Activated CD4-positive, alpha-beta memory T cell treated with anti-CD3 and anti-CD28 coated beads, Interleukin-2, amount 10 ng/mL, durations not matched to agents 7 days and 5 days (primary cell): ENCODE measurements at places on chromosomes 2 and 18. TPM values are rescaled to one million over a fixed set of nuclear protein-coding genes. Genes with fewer than 3 reads are reported as not detected.

RAX gene
- 0.10 TPM for total RNA-seq

PROKR1 gene
- total RNA-seq, result not detected

DNA sequence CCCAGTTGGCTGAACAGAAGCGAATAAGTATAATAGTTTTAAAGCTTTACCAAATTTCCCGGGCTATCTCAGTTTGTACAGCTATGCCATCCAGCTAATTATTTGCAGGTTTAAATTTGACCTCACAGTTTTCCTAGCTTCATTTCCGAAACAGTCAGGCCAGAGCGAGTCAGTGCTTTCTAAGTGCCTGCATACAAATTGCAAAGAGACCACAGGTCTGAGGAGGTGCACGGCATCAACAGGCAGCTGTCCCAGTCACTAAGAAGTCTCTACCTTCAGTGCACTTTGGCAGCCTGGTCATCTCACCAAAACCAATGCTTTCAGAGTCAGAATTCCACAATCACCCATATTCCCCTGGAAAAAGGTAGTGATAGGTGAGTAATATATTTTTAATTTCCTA is 51.9 kb downstream of the LAMA1 start:
- no peak for DNase-seq
- no peaks in the 10 kb centered on the region for H3K36me3 ChIP-seq
- H3K4me3 ChIP-seq, result no peak overlapping the region
- no peak overlapping the region for H3K27ac ChIP-seq
- no peaks in the 10 kb centered on the region for H3K4me1 ChIP-seq
- no peaks in the 10 kb centered on the region for H3K27me3 ChIP-seq

GRCh38 chr2:32773448-32773808 is 145.6 kb downstream of the TTC27 start:
- H3K4me1 ChIP-seq, result no peaks in the 10 kb centered on the region
- no peaks in the 10 kb centered on the region for H3K27me3 ChIP-seq
- H3K4me3 ChIP-seq, result no peak overlapping the region

DNA sequence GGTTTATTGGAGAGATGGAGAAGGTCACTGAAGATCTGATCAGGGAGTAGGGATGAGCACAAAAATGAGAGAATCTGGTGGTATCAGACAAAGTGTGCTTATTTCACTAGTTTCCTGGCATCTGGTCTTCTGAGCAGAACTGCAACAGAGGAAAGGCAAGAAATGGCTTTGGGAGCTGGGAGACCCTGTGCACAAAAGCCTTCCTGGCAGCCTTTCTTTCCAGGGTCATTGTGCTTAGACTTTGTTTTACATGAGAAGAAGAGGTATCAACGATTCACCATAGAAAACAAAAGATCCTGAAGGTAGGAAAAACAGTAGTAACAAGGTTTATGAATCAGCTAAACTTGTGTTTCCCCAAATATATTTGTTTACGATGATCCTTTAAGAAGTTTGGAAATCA is 162.9 kb downstream of the CNTNAP5 start:
- no peak overlapping the region for H3K4me3 ChIP-seq
- no peaks in the 10 kb centered on the region for H3K4me1 ChIP-seq
- no peak overlapping the region for H3K27ac ChIP-seq
